ENCODE measurements at places on chromosomes 5 and 9. TPM values are rescaled to one million over a fixed set of nuclear protein-coding genes. Genes with fewer than 3 reads are reported as not detected.

GRCh38 chr9:96382175-96382574, 1.3 kb downstream of the SLC35D2 start:
- peak overlapping the region; percentile 70 for H3K4me3 ChIP-seq

The EIF4E1B gene
- not detected for total RNA-seq

DNA sequence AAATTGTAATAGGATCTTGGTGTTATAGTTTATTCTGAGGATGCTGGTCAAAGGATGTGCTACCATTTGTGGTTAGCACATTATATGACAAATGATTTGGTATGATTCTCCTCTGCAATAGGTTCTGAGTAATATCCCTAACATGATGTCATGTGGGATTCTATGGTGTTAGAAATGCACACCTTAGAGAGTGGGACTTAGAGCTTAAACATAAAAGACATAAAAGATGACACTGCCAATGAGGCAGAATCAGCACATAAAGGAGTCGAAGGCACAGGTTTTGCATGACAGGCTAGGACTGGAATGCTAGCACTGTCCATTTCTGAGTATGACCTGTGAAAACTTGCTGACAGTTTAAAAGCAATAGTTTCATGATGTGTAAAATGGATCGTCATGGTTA, 100.4 kb downstream of the OSTF1 start:
- no peak overlapping the region for H3K4me3 ChIP-seq
- H3K27me3 ChIP-seq = no peaks in the 10 kb centered on the region
- no peaks in the 10 kb centered on the region for H3K4me1 ChIP-seq
- H3K36me3 ChIP-seq = no peaks in the 10 kb centered on the region

GRCh38 chr5:123283031-123283430, 140.2 kb downstream of the CEP120 start:
- peak; percentile 49 for DNase-seq
- H3K27ac ChIP-seq = no peak overlapping the region
- no peaks in the 10 kb centered on the region for H3K27me3 ChIP-seq
- no peaks in the 10 kb centered on the region for H3K36me3 ChIP-seq
- peaks cover 6% of the 10 kb centered on the region for H3K4me1 ChIP-seq

GRCh38 chr5:62152394-62153087, 153.5 kb upstream of the KIF2A start:
- H3K4me1 ChIP-seq = no peaks in the 10 kb centered on the region
- no peak overlapping the region for H3K4me3 ChIP-seq
- DNase-seq = no peak
- H3K27ac ChIP-seq = no peak overlapping the region
- H3K27me3 ChIP-seq = no peaks in the 10 kb centered on the region

The TEX48 gene
- total RNA-seq = not detected

GRCh38 chr9:130410443-130410842, 34.3 kb upstream of the ASS1 start:
- H3K27me3 ChIP-seq = no peaks in the 10 kb centered on the region
- DNase-seq = no peak
- H3K4me1 ChIP-seq = no peaks in the 10 kb centered on the region
- no peak overlapping the region for H3K27ac ChIP-seq

- H3K27ac ChIP-seq = no peak overlapping the region
- DNase-seq = no peak
- H3K4me1 ChIP-seq = no peaks in the 10 kb centered on the region
- no peak overlapping the region for H3K4me3 ChIP-seq
- H3K27me3 ChIP-seq = no peaks in the 10 kb centered on the region
Measured at GRCh38 chr5:150764530-150764929, 5.7 kb upstream of the DCTN4 start.

Data from uterus (tissue), 4 donors.